ENCODE measurements at places on chromosomes 1 and 21.

DNA sequence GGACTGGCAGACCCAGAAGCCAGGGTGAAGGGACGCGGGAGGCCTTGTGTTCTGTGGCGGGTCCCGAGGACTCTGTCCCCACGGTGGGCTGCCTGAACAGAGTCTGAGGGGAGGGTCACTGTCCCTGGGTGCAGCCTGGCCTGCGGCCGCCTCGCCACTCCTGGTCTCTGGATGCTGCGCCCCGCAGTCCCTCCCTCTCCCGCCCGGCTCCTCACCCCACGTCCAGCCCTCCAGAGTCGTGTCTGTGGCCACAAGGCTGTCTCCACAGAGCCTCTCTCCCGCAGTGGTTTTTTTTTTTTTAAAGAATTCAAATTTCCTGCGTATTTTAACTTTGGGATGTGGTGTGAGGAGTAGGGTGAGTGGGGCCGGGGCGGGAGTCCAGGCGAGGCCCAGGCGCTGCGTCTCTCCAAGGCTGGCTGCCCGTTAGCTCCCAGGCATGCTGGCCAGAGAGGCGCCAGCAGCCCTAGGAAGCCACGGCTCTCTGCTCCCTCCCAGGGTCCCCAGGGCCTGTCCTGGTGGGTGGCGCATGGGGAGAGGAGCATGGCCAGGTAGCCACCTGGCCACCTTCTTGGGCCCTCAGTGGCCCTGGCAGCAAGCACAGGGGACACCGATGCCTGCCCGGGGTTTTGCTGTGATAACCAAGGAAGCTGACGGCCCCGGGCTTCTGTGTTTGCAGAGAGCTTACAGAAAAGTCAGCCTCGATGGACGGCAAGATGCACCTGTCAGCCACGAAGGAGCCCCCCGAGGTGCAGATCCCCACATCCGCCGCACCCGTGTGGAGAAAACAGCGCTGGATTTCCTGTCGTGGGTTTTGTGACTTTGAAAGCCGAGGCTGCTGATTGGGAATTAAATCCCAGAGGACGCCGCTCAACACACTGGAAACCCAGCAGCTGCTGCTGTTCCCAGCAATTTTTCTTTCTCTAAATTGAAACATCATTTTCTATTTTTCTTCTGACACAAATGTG lies 72.8 kb downstream of the MORN1 start:
- DNase-seq: no peak

DNA sequence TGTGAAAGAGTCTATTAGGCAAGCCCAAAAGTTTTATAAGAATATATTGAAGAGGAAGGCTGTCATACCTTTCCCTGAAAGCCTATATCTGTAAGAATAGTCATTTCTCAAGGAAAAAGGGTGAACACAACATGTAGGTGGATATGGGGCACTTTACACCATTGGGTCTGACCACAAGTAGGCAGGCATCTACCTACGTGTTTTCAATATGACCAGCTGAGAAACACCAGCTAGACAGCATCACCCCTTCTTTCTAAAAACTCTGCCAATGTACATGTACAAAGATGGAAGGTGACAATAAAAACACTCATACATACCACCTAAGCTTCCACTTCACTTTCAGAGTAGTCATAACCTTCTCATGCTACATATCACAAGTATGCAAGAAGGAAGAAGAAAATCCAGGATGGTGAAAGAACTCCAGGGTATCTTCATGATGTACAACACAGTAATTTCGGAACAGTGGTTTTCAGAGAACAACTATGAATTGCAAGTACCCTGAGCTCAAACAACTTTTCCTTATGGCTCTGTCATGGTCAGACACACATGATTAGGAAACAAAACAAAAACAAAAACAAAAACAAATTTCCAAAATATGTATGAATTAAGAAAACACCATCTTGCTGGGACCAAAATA lies 98.5 kb upstream of the ADGRL2 start:
- DNase-seq: no peak

- no peak for DNase-seq
Measured at GRCh38 chr1:64956733-64957441, 9.5 kb downstream of the JAK1 start.

- no peak for DNase-seq
Measured at GRCh38 chr1:161061419-161061818, 8.3 kb downstream of the ARHGAP30 start.

DNA sequence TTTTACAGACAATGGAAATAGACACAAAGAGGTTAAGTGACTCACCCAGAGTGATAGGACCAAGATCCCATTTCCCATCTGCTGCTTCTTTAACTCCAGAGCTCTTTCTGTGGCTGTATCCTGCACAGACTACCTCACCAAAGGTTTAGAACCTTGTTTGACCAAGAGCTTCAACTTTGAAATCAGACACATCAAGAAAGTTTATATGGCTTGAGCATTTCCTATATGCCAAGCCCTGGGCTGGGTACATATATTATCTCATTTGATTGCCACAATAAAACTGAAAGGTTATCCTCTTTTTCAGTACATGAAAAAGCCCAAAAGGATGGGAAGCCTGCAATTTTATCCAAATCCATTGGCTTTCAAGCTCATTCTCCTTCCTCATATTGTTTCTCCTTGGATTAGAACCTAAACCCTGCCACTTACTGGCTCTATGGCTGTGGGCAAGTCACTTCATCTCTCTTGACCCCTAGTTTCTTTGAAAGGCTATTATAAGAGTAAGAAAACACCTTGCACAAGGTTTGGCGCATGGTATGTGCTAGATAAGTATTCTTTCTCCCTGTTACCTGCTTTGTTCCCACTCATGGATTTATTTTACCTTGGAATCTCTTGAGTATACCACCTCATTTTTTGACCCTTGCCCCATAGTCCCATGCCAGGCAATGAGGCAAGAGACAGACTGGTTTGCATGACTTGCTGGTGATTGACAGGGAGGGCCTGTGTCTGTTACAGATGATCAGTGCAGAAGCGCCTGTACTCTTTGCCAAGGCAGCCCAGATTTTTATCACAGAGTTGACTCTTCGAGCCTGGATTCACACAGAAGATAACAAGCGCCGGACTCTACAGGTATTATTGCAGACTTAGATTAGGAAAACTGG lies 34.5 kb upstream of the KCNQ4 start:
- no peak for DNase-seq

DNA sequence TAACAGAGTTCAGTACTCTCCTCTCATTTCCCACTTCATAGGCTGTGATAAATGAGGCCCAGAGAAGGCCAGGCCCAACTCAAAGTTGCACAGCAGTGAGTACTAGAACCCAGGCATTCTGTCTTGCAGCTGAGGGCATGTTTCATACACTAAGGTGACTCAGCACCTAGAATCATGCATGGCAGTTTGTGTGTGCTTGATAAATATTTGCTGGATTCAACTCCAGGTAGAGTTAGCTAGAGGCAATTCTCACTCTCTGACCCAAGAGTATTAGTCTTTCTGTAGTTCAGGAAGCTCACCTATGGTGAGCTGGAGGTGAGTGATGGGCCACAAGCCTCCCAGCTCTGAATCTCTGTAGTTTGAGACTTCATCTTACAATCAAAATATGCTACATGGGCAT lies 10.7 kb downstream of the NKAIN1 start:
- no peak for DNase-seq

GRCh38 chr1:199665371-199665770 lies 362.1 kb upstream of the NR5A2 start:
- no peak for DNase-seq

GRCh38 chr1:32948390-32948722 lies 16.3 kb downstream of the RNF19B start:
- no peak for DNase-seq

GRCh38 chr1:54259546-54260140 lies 59.7 kb downstream of the MRPL37 start:
- no peak for DNase-seq

Data from ecto neural progenitor cell (in vitro differentiated cells).